PC-9 (cell line): ENCODE measurements at places on chromosomes 3 and 15. TPM values are rescaled to one million over a fixed set of nuclear protein-coding genes. Genes with fewer than 3 reads are reported as not detected.

The SCAANT1 gene
- not detected in 2 replicates for total RNA-seq

The RPLP1 gene
- 1,651 and 3,001 TPM in 2 replicates for total RNA-seq

The KAT2B gene
- 2.5 and 3.2 TPM in 2 replicates for total RNA-seq

The MUSTN1 gene
- total RNA-seq, result 1.8 TPM in 1 of 2 replicates, not detected in the other

The HRH1 gene
- total RNA-seq, result 7.4 and 9.2 TPM in 2 replicates

The VIPR1 gene
- 19.7 and 23.9 TPM in 2 replicates for total RNA-seq

DNA sequence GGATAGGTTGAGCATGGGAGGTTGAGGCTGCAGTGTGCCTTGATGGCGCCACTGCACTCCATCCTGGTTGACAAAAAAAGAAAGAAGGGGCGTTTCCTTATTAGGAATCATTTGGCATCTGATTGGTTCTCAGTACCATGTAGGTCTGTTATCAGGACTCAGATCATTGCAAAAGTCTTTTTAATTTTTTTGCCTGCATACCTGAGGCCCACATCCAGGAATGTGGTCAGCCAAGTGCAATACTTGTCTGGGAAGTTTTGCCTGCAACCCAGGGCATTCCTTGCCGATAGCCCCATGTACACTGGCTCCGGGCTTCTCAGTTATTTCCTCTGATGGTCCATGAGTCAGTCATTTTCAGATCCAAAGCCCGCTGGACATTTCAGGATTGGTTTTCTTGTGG, 50.1 kb upstream of the CRTC3 start:
- peak overlapping the region; percentile 87 for H3K27ac ChIP-seq
- no peak overlapping the region for H3K4me3 ChIP-seq
- peak; percentile 98 for DNase-seq
- H3K27me3 ChIP-seq, result no peaks in the 10 kb centered on the region

DNA sequence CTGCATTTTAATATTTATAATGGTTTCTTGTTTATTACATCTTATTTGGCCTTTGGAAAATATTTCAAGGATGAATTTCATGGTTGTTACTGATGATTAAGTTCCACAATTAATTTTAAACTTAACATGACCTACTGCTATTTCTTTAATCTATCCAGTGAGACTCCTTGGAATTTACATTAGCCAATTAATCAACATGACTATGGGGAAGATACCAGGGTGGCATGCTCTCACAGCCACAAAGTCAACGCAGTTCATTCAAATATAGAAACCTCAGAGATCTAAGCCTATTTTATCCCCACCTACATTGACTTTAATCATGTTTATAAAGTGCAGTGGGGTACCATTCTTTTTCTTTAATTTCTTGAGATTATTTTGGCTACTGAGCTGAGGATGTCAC, 43.6 kb upstream of the PDZRN3 start:
- no peaks in the 10 kb centered on the region for H3K4me1 ChIP-seq
- no peak overlapping the region for H3K27ac ChIP-seq
- H3K27me3 ChIP-seq, result no peaks in the 10 kb centered on the region
- no peak overlapping the region for H3K4me3 ChIP-seq

DNA sequence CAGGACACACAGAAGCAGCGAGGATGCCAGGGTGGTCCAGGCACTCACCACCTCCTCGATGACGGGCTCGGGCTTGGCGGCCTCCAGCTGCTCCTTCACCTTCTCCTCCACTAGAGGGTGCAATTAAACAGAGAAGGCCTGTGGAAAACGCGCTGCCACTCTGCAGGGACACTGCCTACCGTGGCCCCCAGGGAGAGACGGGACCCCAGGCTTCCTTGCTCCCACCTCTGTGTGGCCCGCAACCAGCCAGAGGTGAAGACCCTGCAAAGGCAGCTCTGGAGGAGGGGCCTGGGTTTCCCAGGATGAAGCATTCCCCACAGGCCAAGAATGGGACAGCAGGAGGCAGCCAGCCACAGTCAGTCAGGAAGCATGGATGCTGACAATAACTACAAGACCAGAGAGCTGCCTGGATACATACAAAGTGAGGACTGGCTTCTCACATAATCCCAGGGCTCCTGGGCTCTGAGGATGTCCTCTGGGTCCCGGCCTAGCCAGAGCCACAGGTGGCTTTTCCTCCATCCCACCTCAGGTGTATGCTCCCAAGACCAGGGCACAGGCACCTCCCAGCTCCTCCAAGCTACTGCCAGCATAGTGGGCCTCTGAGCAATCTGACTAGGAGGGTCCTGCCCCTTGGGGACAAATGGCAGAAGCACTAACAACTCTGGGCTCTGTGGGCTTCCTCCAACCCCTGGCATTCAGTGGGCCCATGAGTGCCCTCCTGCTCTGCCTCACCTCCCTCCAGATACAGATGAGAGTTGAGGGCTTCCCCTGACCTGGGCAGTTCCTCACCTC, 46.2 kb downstream of the PTH1R start:
- peaks cover 4% of the 10 kb centered on the region; the same call in 1 of the 2 replicates for H3K4me1 ChIP-seq
- H3K36me3 ChIP-seq, result peaks cover 13% of the 10 kb centered on the region; the same call in 1 of the 2 replicates
- no peak overlapping the region for H3K4me3 ChIP-seq
- H3K27me3 ChIP-seq, result no peaks in the 10 kb centered on the region
- H3K27ac ChIP-seq, result no peak overlapping the region
- no peak for DNase-seq

DNA sequence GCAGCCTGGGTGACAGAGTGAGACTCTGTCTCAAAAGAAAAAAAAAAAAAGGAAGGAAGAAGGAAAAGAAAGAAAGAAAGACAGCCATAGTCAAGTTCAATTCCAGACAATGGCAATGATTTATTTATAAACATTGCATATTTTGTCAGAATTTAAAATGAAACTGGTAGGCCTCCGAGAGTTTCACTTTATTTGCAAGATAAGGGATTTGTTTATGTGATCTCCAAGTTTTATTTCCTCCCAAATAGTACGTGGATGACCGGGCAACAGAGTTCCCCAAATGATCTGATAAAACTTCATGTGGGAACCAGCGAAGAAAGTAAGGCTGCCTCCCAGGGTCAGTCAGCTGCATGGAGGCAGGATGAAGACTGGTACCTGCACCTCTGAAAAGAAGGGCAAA, 28.6 kb upstream of the MOBP start:
- no peaks in the 10 kb centered on the region for H3K36me3 ChIP-seq
- H3K4me3 ChIP-seq, result no peak overlapping the region
- DNase-seq, result no peak
- H3K27ac ChIP-seq, result no peak overlapping the region
- H3K4me1 ChIP-seq, result no peaks in the 10 kb centered on the region

DNA sequence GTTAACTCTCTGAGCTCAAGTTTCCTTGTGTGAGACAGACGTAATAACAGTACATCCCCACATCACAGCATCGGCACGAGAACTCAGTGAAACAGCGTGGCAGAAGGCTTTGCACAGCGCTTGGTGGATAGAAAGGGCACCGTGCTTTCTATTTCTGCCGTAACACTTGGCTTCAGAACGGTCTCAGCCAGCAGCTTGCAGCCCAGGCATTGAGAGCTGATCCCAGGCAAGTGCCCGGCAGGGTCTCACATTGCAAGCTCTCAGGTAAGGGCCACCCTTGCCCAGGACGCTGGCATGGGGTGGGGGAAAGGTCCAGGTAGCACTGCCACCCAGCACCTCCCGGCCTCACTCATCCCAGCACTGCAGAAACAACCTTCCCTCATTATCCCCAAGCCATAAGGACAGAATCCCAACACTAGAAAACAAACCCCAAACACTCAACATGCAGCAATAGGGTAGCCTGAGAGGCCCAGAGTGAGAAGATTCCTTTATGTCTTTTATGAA, 70.5 kb upstream of the ITGA11 start:
- no peak overlapping the region for H3K27ac ChIP-seq
- no peak for DNase-seq
- no peaks in the 10 kb centered on the region for H3K27me3 ChIP-seq
- H3K4me1 ChIP-seq, result no peaks in the 10 kb centered on the region

DNA sequence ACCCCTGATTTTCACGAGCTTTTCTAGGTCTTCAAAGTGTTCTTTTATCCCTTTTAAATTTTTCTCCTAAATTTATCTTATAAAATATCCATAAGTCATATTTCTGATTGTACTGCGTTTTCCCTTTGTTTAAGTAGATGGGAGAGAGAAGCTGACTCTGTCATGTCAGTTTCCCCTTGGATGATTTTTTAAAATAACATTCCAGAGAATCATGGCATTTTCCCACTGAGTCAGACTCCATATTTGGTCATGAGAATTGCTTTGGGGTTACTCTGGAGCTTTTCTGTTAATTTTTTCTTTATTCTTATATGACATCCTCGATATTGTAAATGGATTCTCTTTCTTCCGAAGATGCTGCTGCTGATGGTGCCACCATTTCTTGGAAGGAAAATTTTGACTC, 28.6 kb upstream of the UMPS start:
- no peaks in the 10 kb centered on the region for H3K4me1 ChIP-seq
- 0 out of 2 replicates have a peak, but pooled peaks cover 5% of the 10 kb centered on the region for H3K27me3 ChIP-seq
- no peak overlapping the region for H3K27ac ChIP-seq
- H3K4me3 ChIP-seq, result no peak overlapping the region
- no peak for DNase-seq
- H3K36me3 ChIP-seq, result no peaks in the 10 kb centered on the region

DNA sequence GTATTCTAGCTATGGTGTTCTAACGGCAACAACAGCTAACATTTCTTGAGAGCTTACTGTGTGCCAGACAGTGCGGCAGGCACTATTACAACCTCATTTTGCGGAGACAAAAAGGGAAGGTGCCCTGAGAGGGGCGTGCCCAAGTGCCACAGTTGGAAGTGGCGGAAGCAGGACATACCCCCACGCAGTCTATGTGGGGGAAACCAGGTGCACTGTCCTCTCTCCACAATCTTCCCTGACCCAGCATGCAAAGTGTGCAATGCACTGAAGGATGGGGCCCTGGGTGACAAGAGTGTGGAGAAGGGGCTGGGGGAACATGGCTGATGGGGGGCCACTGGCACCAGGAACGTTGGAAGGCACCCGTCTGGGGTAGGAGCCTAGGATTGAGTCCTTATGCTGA, 8.6 kb downstream of the ANP32A start:
- no peak for DNase-seq
- H3K4me3 ChIP-seq, result no peak overlapping the region
- no peaks in the 10 kb centered on the region for H3K27me3 ChIP-seq
- peaks cover 19% of the 10 kb centered on the region for H3K4me1 ChIP-seq
- no peaks in the 10 kb centered on the region; the same call in 1 of the 2 replicates for H3K36me3 ChIP-seq
- no peak overlapping the region for H3K27ac ChIP-seq

DNA sequence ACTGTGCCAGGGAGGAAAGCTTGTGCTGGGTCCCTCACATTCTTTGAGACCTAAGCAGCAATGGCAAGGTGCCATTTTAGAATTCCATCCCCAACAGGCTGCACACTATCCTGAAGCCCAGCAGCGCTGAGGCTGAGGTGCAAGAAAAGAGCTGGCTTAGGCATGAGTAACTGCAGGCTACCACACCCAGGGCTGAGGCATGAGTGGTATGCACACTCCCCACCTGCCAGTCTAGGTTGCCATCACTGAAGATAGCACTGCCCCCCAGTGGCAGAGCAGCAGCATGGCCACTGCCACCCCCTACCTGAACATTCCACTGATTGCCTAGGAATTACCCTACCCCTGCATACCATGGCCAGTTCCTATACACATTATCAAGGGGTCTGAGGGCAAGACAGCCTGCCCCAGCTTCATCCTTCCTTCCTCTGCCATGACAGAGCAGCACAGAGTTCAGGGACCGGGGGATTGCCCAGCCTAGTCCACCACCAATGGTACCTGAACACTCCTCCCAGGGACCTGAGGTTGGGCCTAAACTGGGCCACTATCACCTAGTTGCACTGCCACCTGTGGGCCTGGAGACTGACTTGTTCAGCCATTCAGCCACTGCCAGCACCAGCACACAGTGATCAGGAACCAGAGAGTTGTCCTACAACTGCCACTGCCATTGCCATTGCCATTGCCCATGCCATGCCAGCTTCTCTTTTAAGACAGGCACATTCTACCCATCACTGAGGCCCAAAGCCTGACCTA, 129.8 kb downstream of the SATB1 start:
- DNase-seq, result peak; percentile 90
- no peak overlapping the region for H3K4me3 ChIP-seq
- H3K27me3 ChIP-seq, result no peaks in the 10 kb centered on the region
- H3K27ac ChIP-seq, result peak overlapping the region; percentile 11; the same call in 1 of the 2 replicates
- peaks cover 9% of the 10 kb centered on the region for H3K4me1 ChIP-seq

GRCh38 chr15:90844696-90845095, 23.7 kb upstream of the FURIN start:
- H3K36me3 ChIP-seq, result no peaks in the 10 kb centered on the region
- no peak for DNase-seq
- H3K4me1 ChIP-seq, result no peaks in the 10 kb centered on the region; the same call in none of the 2 replicates

DNA sequence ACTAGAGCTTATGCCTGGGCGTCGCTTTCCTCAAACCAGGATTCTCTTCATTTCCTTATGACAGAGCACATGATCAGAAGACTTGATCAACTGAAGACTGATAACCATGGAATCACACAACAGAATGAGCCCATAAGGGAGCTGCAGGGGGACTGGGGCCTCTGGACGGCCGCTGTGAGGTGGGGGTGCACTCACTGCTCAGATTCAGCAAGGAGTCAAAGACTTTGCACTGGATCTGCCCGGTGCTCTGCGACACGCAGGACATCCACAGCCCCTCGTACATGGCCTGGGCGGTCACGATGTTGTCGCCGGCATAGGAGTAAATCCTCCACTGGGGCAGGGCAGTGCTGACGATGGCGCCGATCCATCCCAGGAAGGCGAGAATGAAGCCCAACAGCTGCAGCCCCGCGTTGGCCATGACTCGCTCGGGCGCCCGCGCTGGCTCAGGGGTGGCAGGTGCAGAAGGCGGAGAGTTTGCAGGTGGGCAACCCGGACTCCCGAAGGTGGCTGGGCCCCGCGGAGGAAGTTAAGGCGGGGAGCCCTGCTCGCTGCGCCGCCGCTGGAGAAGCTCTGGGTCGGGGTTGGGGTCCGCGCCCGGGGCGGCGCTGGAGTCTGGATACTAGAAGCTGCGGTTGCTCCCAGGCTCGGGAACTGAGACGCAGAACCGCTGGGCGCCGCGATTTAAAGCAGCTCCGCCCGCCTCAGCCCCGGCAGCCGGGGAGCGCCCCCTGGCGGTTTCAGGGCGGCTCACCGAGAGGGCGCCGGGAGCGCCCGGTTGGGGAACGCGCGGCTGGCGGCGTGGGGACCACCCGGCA, at the start of gene CLDN1:
Gene CLDN1 (minus strand): TSS at position 658 of the 815 bp plus-strand sequence. CDS start 240 bp downstream, at position 418.
- DNase-seq, result peak; percentile 90
- H3K4me1 ChIP-seq, result peaks cover 39% of the 10 kb centered on the region
- peak within 1 kb of the TSS; percentile 62 for H3K27ac ChIP-seq
- no peaks in the 10 kb centered on the region for H3K27me3 ChIP-seq

DNA sequence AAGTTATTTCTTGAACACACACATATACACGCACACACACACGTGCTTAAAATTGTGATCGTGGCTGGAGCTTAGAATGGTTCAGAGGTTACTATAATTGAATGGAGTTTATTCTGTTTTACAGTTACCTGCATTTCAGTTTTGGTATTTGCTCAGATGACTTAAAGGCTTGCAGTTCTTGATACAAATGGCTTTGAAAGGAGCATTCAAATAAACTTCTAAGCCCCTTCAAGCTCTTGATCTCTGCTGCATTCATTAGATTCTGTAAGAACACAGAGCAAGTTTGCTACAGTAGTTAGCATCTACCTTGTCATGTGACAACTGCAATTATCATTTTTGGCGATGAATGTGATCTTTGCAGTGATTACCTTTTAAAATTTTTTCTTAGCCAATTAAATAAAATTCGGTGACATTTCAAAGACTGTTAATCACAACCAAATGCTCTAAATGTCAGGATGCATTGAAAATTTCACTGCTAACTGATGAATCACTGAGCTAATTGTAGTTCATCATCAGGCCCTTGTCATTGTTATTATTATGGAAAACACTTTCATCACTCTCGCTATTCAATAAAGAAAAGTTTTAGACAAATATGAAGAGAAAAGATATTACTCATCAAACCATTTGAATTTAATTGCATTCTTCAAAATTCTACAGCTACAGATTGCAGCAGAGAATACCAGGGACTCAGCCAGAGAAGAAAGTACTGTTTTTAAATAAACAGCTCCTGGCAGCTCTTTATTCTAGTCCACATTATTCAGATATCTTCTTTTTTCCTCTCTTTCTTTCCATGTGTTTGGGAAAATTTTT, 296.1 kb downstream of the LRTM1 start:
- no peak overlapping the region for H3K27ac ChIP-seq
- H3K27me3 ChIP-seq, result peaks cover 50% of the 10 kb centered on the region
- H3K4me1 ChIP-seq, result no peaks in the 10 kb centered on the region
- no peaks in the 10 kb centered on the region for H3K36me3 ChIP-seq
- no peak for DNase-seq
